ENCODE measurements at places on chromosomes 4 and X.

DNA sequence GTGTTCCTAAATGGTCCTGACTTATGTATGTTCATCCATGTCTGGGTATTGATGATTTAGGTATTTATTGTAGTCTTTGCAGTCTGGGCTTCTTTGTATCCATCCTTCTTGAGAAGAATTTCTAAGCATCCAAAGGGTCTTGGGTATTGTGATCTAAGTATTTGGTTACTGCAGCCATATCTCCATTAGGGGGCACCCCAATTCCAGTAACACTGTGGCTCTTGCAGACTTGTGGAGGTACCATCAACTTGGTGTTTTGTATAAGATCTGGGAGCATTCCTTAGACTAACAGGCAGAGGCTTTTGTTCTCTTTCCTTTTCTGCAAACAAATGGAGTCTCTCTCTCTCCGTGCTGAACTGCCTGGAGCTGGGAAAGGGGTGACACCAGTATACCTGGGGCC lies 113.7 kb upstream of the NEXMIF start:
- no peak for DNase-seq

GRCh38 chr4:16007471-16008095 lies 44.6 kb upstream of the FGFBP2 start:
- DNase-seq, result no peak

GRCh38 chrX:154310616-154311536 lies 15.3 kb downstream of the TKTL1 start:
- no peak for DNase-seq

- DNase-seq, result peak; percentile 10
Observed at GRCh38 chrX:135931644-135932487, 38.4 kb downstream of the SAGE1 start.

DNA sequence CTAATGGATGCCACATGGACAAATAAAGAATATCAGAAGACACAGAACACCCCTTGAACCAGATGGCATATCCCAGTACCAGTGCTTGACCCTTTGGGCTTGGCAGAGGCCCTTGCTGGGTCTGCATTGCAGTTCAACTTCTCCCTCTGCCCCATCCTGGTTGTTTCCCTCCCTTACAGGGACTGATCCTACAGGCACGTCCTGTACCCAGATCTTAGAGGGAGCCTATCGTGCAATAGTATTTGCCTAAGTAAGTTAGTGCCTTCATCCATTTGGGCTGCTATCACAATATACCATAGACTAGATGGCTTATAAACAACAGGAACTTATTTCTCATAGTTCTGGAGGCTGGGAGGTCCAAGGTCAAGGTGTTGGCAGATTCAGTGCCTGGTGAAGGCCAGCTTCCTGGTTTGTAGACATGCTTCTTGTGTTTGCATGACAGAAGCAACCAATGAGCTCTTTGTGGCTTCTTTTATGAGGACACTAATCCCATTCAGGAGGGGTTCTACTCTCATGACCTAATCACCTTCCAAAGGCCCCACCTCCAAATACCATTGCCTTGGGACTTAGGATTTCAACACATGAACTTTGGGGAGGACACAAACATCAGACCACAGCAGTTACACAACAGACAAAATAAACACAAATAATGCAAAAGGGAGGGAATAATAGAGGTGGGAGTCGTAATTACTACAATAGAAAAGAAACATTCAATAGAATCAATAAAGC lies 146.5 kb upstream of the MSX1 start:
- DNase-seq, result no peak

GRCh38 chr4:62407534-62407933 lies 1207.4 kb downstream of the ADGRL3 start:
- no peak for DNase-seq

GRCh38 chr4:108535757-108536156 lies 84.6 kb upstream of the RPL34 start:
- no peak for DNase-seq

DNA sequence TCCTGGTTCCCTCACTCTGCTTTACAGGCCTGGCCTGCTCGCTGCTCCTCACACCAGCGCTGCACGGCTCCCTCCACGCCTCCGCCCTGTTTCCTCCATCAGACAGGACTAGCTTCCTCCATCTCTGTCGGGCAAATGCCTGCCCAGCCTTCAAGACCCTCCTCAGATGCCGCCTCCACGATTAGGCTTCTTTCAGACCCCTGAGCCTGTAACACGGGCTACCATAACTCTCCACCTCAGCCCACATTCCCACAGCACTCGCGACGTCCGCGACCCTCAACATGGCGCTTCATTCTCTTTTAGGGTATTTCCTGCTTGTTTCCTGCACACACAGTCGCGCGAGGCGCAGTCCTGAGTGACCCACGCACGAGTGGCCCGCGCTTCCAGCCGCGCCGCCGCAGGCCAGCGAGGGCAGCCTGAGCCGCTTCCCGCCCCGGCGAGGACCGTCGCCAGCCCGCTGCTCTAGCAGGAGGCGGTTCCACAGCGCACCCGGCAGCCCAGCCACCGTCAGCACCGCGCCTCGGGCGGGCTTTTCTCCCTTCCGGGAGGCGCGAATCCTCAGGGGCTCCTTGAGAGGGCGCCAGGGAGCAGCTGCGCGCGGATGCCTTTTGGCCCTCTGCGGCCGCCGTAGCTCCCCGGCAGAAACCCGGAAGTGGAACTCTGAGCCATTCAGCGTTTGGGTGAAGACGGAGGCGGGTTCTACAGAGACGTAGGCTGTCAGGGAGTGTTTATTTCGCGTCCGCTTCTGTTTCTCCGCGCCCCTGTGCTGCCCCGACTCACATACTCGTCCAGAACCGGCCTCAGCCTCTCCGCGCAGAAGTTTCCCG lies at the start of gene FRG1:
Gene FRG1 (plus strand): TSS at position 695 of the 827 bp plus-strand sequence. CDS start 138 bp downstream, outside the sequence.
- peak; percentile 62 for DNase-seq

DNA sequence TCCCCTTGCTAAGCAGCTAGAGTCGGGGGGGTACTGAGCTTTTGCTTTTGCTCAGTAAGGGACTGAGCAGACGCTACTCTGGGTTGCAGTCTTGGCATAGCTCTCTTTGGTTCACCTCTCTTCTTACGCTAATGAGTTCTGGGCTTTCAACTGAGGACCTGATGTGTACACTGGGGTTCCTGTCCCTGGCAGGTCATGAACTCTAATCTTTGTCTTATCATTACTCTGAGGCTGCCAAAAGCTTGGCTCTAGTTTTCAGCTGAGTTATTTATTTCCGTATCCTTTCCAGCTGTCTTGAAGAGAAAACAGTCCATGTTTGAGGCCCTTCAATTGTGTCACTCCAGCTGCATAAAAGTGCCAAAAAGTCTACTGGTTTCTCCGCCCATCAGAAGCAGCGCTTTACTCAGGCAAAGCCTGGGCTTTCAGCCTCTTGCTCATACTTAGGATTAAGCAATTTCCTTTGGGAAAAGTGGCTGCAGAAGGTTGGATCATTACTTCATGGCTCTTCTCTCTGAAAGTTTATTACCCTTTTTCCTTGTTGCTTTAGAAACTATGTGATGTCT lies 121.0 kb upstream of the STOX2 start:
- DNase-seq, result no peak

DNA sequence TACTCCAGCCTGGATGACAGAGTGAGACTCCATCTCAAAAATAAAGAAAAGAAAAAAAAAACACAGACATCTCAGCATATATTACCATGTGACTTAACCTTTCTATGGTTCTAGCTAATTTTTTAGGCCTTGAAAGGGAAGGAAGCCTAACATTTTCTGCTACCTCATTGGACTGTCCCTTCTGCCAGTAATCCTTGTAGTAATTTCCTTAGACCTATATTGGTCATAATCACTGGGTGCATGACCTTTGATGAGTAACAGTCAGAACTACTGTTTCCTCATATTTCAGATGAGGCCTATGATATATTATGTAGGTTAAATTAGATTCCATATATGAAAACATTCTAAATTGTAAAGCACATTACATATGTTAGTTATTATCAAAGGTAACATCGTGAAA lies 9.6 kb downstream of the XIAP start:
- no peak for DNase-seq

- DNase-seq, result no peak
Observed at GRCh38 chrX:104469771-104470170, 96.2 kb upstream of the IL1RAPL2 start.

DNA sequence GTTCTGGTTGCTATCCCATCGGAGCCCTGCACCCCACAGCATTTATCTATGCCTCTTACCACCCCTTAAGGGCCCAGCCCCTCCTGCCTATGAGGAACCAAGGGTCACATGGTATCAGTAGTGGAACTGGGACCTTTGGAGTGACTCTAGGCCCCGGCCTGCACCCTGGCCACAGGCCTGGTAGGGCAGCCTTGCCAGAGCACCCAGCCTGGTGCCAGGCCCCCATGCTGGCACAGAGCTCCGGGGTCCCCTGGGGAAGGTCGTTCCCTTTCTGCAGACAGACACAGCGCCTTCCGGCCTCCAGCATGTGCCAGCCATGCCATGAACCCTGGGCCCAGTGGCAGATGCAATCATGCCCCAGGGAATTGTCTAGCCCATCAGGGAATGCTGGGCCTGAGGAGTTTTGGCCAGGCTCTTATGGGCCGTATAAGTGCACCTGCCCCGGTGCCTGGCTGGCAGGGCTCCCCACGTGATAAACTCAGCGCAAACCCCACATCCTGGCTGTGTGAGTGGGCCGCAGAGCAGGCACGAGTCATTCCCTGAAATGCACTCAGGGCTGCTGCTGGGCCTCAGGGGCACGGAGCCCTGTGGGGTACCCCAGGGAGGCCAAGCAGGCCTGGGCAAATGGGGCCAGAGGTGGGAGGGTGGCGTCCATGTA lies 19.8 kb upstream of the ADD1 start:
- no peak for DNase-seq

DNA sequence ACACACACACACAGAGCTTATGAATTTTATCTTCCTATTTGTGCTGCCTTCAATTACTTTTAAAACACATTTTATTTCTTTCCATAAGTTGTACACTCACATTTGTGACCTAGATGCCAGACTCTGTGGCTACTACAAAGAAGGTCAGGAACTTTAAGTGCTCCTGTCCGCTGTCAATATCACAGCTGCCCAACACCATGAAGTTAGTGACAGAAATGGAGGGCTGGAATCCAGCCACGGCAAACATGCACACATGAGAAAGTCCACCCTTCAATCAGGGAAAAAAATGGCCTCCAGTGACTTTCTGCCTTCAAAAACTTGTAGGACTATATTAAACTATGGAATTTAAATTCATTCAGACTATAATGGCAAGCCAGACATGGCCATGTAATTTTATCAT lies 334.4 kb upstream of the FSTL5 start:
- no peak for DNase-seq

DNA sequence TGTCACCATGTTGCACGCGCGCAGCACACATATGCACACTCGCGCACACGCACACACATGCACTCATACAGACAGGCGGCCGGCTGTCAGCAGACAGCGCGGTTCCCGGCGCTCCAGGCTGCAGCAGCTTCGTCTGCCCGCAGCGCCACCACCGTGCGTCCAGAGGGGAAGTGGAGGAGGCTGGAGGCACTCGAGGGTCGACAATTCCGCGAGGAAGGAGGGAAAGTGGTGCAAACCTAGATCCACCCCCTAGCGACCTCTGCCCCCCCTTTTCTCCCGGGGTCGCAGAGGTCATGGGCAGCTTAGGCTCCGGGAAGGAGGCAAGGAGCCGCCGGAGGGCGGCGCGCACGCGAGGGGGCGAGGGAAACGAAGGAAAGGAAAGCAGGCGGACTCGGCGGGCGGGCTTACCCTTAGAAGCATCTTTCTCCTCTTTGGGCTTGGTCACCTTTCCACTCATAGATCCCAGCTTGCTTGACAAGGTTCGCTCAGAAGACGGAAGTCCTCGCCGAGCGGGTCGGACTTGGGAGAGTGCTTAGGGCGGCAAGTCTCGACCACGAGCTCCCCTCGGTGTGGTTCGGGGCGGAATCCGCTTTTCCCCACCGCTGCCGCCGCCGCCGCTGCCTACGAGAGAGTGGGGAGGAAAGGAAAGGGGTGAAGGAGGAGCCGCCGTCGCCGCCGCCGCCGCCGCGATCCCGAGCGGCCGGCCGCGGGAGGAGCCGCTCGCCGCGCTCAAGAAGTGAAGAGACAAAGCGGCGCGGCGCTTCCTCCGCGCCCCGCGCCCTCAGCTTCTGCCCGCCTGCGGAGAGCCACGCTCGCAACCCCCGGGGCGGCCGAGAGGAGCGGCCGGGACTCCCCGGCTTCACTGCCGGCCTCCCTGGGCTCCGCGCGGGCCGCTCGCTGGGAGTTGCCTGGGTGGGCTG lies 326.6 kb upstream of the F9 start:
- no peak for DNase-seq

- DNase-seq, result no peak
Observed at GRCh38 chr4:155659176-155659575, 7.5 kb upstream of the GUCY1A1 start.

- no peak for DNase-seq
Observed at GRCh38 chrX:47590984-47591383, 8.7 kb downstream of the TIMP1 start.

DNA sequence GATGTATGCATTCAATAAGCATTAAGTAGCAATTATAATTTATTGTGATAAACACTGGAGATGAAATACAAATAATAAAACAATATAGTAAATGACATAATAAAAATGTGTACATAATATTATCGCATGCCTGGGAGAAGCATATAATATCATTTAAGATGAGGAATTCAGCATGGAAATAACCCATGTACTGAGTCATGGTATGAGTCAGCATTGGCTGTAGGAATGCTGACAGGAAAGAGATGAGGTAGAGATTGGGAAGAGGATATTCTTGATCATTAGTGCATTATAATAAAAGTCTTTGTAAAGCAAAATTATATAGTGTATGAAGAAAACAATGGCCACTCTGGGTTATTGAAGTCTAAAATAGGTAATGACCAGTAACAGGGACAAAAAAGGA lies 82.8 kb downstream of the MAGEB10 start:
- DNase-seq, result peak; percentile 54

GRCh38 chrX:56978172-56978571 lies 17.2 kb downstream of the SPIN3 start:
- DNase-seq, result peak; percentile 20

DNA sequence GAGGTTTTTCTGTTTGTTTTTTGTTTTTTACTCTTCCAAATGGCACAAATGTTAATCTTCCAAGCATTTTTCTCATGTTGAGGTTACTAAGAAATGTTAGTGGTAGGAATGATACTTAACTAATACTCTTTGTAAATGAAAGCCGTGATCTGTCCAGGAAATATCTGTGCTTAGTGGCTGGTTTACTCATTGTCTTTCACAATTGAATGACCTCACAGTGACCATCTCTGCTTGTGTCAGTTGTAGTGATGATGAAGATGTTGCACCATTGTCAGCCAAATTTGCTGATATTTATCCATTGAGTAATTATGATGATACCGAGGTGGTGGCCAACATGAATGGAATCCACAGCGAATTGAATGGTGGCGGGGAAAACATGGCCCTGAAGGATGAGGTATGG lies 93.5 kb downstream of the TNIP2 start:
- no peak for DNase-seq

GRCh38 chrX:112803060-112803459 lies 37.6 kb downstream of the AMOT start:
- DNase-seq, result no peak

- DNase-seq, result no peak
Observed at GRCh38 chrX:95762716-95763115, 921.9 kb upstream of the DIAPH2 start.

- no peak for DNase-seq
Observed at GRCh38 chr4:88697141-88697540, 488 bp downstream of the NAP1L5 start.

GRCh38 chr4:127708985-127709384 lies 21.2 kb upstream of the SLC25A31 start:
- peak; percentile 65 for DNase-seq

GRCh38 chr4:163857903-163858302 lies 363.4 kb downstream of the TMA16 start:
- DNase-seq, result no peak

Measured in glomerular endothelial cell (primary cell).